A673 (cell line): ENCODE measurements at places on chromosomes 12 and 14. TPM values are rescaled to one million over a fixed set of nuclear protein-coding genes. Genes with fewer than 3 reads are reported as not detected.

DNA sequence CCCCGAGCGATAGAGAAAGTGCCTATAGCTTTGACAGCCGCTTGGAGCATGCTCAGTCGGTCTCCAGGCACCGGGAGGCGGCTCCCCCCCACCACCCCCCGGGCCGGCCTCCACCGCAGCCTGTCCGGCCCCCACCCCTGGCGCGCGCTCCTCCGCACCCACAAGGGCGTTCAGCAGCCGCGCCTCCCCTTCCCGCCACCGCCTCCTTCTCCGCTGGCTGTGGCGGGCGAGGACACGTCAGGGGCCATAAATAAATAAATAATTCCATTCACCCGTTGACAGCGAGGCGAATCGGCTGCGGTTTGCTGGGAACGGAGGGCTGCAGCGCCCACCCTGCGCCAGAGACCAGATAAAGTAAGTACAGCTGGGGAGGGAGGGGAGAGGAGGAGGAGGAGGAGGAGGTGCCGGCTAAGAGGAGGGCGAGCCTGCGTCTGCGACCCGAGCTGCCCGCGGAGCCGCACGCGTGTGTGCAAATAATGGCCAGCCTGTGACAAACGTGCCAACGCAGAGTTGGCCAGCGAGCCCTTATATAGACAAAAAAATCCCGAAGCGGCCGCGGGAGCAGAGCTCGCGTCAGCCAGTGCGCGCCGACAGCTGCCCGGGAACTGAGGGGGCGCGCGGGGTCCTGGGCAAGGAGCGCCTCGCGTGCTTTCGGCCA lies at the start of gene SLC16A7:
TSS of gene SLC16A7 (plus strand) at position 147 of the 658 bp plus-strand sequence. CDS start 108,773 bp downstream, outside the sequence.
- DNase-seq: peak; percentile 72

GRCh38 chr12:132152953-132153352 lies 8.7 kb downstream of the NOC4L start:
- no peak for DNase-seq

GRCh38 chr12:124385219-124385969 lies 90.5 kb downstream of the RFLNA start:
- DNase-seq: no peak

ARHGAP5 gene
- total RNA-seq: 44.5 and 51.3 TPM in 2 replicates

- DNase-seq: no peak
Observed at GRCh38 chr12:50841716-50842531, 802 bp upstream of the TMPRSS12 start.

DNA sequence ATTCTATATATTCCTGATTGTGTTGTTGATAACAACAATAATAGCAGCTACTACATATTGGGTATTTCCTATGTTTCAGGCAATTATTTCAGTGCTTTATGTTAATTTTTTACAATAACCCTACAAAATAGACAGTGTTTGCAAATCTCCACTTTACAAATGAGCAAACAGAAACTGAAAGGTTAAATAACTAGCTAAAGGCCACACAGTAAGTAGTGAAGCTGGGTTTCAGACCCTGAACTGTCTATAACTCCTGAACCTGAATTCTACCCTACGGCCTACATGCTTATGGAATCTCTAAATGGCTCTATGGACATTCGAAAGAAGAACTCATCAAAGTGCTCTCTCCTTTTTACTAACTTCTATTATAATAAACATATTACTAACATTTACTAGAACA lies 19.7 kb upstream of the NUDT4 start:
- no peak for DNase-seq

DNA sequence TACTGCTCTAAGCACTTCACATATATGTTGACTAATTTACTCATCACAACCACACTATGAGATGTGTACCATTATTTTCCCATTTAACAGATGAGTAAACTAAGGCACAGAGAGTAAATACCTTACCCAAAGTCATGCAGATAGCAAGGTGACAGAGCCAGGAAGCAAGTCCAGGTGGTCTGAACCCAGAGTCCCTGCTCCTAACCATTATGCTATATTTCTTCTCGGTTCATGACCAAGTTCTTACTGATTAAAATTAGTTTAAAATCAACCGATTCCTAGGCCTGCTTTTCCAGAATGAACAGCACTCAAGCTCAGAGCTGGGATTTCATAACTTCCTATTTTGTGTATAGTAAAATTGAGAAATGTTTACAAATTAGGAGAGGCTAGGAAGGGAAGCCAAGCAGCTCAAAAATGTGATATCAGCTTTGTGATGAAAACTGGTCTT lies 85.5 kb upstream of the EGLN3 start:
- DNase-seq: no peak

- DNase-seq: no peak
Observed at GRCh38 chr14:22180045-22180444, 409.0 kb downstream of the DAD1 start.

DNA sequence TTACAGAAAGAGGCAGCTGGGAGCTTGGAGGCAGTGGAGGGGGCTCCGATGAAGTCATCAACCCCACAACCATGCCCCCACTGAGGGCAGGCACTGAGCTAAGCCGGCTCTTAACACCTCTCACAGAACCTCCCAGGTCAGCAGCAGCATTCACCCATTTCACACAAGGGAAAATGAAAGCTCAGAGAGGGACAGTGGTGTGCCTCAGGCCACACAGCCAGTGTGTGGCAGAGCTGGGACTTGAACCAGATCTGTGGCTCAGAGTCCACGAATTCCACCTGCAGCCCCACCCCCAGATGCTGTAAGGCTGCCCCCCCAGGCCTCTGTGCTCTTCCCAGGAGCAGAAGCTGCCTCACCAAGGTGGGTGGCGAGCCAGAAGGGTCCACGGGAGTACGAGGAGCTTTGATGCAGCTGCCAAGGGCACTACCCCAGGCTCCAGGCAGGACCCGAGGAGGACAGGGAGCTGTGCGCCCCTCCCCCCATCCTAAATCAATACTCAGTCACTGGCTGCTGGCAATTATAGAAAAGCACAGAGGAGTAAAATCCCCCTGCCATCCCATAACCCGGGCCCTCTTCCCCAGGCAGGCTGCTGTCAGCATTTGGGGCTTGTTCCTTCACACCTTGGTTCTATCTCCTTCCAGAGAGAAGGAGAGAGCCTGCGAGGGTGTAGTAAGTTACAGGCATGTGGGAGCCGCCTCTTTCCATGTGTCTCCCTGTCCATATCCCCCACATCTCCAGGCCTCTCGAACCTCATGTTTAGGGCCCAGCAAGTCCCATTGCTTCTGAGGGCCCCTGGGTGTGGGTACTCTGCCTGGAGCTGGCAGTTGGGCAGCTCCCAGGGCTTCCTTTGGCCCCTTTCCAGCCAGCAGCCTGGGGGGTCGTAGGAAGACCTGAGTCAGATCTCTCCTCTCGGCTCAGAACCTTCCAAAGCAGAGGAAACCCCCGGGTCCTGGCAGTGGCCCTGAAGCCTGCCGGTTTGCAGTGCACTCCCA lies 47.6 kb downstream of the FAM222A start:
- DNase-seq: no peak

PTGER2 gene
- not detected in 2 replicates for total RNA-seq

COA8 gene
- total RNA-seq: 48.6 and 51.0 TPM in 2 replicates

DNA sequence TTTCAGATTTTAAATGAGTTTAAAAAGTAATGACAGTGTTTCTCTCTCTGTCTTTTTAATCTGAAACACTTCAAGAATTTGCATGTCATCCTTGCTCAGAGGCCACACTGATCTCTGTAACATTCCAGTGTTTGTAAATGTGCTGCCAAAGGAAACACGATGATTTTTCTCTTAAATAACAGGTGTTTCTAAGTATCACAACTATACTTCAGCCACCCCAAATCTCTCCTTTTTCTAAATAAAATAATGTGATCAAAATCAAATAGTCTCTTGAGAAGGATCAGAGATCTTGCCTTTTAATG lies 3.3 kb upstream of the GALC start:
- no peak for DNase-seq

KRT72 gene
- not detected in 2 replicates for total RNA-seq

DNA sequence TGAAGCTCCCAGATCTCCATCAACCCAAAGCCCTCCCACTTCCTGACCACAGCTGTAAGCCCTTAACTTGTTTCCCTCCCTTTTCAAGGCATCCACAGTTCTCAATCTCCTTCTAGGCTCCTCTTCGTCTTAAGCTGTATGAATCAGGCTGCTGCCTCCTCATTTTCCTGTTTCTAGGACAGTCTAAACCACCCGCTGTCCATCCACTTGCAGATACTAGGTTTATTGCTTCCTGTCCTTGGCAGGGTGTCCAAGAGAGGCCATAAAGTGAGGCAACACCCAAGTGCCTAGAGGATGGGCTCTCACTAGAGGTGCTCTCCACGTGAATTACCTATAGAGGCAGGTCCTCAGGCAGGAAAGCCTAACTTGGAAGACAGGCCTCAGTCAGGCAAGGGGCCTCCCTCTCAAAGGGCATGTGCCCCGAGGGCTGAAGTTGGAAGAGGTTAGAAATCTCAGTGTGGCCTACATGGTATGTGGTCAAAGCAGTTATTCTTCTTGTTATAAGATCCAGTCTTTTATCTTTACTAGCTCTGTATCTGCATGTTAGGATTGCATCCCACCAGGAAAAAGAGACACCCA lies 8.8 kb upstream of the TMEM106C start:
- DNase-seq: no peak

GRCh38 chr12:116878567-116879508 lies 2.4 kb downstream of the HRK start:
- no peak for DNase-seq

DNA sequence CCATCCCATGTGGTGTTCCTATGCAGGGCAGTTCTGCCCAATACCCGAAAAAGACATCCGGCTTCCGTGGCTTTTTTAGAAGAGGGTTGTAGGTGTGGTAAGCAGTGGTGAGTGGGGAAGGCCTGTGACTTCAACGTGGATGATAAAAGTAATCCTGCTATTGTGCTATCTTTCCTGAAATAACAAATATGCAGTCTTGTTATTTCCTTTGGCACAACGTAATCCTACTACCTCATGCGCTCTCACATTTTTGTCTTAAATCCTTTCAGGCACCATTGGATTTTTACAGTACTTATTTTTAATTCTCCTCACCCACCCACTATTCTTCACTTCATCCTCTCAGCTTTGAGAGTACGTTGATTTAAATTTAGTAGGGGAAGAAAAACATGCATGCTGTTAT lies 96.8 kb downstream of the IPO8 start:
- DNase-seq: peak; percentile 34

DNA sequence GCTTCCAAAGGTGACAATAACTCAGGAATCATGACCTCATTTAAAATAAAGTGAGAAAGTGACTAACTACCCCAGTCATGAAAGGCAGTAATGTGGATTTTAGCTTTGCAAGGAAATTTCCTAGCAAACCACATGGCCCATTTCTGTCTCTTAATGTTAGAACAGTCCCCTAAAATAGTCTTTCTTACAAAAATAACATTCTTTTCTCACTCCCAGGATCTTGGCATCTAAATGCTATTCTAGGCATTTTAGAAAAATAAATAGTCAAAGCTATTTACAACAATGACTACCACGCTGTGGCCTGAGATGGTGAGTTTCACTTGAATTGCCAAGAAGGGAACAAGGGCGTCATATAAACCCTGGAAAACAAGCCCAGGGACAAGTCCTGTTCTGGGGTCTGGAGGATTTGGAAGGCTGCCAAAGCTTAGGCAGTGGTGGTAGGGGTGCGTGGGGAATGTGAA lies 101.2 kb upstream of the CCDC175 start:
- no peak for DNase-seq

- peak; percentile 76 for DNase-seq
Observed at GRCh38 chr14:76917745-76918255, 91.6 kb downstream of the LRRC74A start.

MSI1 gene
- 3.6 and 8.8 TPM in 2 replicates for total RNA-seq

DNA sequence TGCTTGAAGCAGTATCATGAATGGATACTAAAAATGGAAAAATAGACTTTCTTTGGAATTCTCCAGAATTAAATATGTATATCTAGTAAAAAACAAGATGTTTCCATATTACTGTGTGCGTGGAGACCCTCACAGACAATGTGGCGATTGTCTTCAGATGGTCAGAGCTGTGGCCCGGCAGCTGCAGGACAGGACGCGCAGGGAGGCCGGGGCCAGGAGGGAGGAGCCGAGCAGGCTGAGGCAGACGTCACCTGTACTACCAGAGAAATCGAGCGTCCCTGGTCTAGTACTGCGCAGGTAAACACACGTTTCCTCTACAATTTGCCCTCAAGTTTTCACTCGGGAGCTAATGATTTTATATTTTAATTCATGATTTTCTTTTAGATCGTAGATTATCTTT lies 22.8 kb downstream of the DDX51 start:
- no peak for DNase-seq

RNF31 gene
- total RNA-seq: 59.9 and 62.1 TPM in 2 replicates

- no peak for DNase-seq
Observed at GRCh38 chr12:46370380-46370734, 2.2 kb downstream of the SLC38A2 start.

DBX2 gene
- total RNA-seq: 0.13 and 0.37 TPM in 2 replicates

DNA sequence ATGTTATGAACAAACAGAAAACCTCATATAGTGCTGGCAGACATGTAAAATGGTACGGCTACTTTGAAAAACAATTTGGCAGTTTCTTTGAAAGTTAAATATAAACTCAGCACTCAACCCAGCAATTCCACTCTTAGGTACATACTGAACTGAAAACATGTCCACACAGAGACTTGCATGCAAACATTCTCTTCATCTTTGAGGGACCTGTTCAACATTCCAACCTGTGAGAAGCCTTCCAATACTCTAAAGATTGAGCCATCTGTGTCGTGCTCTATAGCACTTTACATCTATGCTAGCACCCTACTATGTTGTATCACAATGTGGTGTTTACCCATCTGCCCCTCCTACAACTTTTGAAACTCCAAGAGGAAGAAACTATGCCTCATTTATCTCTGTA lies 79.3 kb downstream of the DNAI7 start:
- DNase-seq: no peak

GRCh38 chr14:72888192-72888591 lies 5.7 kb downstream of the DPF3 start:
- peak; percentile 33 for DNase-seq

LTBR gene
- 25.7 and 27.5 TPM in 2 replicates for total RNA-seq

GRCh38 chr12:26810330-26810729 lies 22.7 kb downstream of the ITPR2 start:
- no peak for DNase-seq

DNA sequence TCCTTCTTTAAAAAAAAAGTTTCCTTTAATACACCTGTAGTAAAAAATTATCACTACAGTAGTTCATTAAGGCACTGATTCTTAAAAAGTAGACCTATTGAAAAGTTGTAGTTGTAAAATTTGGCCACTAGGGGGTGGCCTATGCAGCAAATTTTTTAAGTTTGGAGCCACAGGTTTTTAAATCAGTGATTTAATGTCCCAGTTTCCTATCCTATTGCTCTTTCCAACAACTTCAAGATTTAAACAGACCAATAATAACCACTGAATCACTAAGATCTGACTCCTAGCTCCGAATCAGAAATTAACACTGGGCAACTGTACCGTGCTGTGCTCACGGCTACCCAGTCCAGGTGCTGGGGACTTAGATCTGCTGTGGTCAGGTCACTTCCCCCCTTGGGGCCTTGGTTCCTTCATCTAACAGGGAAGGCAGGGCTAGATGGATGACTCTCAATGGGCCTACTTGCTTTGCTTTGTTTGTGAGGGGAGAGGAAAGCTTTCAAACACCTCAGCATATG lies 279.3 kb downstream of the MED13L start:
- DNase-seq: peak; percentile 75

- DNase-seq: peak; percentile 96
Observed at GRCh38 chr14:104224131-104224505, 85.7 kb downstream of the KIF26A start.

DNA sequence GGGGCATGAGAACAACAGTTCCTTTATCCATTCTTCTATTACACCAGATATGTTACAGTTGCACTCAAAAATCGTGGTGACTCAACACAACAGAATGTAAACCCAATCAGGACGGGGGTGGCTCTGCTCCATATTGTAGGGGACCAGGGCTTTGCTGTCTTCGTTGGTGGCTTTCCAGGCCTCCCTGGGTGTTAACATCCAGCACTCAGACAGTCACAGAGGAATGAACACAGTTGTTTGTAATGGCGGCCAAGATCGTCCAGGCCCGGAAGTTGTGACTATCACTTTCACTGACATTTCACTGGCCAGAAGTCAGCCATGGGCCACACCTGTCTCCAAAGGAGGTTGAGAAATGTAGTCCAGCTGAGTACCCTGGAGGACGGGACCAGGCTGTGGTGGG lies 204.1 kb downstream of the CACNA1C start:
- peak; percentile 29 for DNase-seq
